GM23338 (cell line): ENCODE measurements at places on chromosomes 1 and 21.

DNA sequence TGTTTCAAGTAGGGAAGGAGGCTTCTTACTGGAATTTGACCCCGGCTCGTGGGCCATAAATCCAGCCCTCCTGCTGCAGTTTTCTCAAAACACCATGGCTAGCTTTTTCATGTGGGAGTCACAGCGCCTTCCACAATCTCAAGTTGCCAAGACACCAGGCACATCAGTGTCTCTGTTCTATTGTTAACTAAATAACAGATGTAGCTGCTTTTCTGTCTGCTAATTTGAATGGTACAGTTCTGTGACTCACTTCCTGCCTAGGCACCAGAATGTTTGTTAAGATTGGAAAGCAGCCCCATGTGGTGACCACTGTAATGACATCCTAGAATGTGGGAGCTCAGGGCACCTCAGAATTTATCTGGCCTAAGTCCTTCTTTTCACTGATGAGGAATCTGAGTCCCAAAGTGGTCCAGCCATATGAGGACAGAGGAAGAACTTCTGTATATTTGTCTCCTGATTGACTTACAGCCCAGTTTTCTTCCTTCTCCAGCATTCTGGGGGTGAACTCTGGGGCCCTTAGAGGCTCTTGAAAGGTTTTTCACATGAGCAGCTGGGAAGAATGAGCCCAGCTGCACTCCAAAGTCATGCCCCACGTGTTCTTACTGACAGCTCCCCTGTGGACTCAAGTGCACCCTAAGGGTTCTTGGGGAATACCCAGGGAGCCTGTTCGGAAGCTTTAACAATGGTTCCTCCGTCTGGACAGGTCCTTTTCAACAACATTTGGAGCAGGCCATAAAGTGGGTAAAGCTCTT lies 27.5 kb downstream of the TRIM45 start:
- peak; percentile 61 for DNase-seq

DNA sequence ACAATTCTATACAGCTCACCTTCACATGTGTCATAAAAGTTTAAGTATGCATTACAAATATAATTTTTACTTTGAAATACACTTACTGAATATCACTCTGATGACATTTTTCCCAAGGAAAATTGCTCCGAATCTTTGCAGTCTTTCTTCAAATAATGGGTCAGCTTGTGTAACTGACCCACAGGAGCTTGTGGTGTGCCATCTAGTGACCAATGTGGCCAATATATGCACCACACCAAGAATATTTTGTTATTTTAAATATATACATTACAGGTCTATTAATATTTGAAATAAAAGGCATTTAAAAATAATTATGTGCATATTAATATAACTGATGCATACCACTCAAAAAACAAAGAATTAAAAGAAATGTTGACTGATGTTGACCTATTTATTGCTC lies 271.4 kb downstream of the TBX15 start:
- peak; percentile 22 for DNase-seq

DNA sequence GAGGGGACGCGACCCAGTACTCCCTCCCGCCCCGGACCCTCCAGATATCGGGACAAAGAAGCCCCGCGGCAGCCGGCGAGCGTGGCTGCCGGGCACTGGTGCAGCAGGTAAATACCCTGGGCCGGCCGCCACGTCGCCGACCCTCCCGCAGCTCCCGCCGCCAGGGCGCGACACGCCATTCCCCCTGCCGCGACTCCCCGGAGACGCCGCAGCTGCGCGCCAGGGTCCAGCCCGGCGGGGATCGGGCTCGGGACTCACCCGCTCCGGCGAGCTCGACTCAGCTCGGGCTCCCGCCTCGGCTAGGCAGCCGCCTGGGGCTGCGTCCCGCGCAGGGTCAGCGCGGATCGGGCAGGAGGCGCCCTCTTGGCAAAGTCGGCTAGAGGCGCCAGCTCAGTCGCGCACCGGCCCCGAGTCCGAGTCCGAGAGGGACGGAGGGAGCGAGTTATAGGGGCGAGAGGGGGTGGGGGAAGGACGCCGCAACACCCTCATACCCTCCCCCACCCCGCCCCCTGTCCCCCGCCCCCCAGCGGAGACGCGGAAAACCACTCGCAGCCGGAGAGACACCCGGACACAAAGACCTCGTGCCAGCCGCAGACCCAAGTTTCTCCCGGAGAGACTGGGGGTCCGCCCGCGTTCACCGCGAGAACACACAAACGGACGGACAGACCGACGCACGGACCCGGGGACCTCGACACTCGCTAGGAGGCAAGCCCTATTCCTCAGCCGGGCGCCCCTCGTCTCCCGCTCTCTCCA lies 985 bp downstream of the SYT6 start:
- peak; percentile 61 for DNase-seq

DNA sequence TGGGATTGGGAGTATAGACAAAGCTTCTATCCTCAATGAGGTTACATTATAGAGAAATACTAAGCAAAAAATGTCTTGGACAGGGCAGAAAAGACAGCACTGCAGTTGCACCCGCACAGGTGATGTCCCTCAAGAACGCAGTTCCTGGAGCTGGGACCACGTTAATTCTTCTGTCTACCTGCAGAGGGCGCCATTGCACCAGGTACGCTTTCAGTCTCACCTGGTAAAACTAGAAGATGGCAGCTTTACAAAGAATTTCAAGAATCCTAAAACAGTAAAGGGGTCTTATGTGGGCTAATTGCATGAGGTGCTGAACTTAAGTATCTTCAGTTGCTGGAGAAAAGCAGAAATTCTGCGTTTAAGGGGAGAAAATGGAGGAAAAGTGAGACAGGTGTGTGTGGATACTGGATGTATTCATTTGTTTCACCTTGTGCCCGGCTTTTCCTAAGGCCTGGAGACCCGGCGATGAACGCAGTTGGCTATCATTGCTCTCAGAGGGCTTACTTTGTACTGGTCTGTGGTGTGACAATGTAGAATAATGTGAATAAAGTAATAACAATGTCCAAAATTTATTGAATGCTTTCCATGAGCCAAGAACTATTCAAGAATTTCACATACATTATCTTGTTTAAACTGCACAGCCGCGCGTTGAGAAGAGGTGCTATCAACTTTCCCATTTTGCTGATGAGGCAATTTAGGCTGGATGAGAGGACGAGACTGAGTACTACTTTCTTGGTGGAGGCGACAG lies 276.3 kb upstream of the GREM2 start:
- peak; percentile 89 for DNase-seq

- DNase-seq: peak; percentile 92
Measured at GRCh38 chr1:226654046-226654667, 84.9 kb downstream of the ITPKB start.

DNA sequence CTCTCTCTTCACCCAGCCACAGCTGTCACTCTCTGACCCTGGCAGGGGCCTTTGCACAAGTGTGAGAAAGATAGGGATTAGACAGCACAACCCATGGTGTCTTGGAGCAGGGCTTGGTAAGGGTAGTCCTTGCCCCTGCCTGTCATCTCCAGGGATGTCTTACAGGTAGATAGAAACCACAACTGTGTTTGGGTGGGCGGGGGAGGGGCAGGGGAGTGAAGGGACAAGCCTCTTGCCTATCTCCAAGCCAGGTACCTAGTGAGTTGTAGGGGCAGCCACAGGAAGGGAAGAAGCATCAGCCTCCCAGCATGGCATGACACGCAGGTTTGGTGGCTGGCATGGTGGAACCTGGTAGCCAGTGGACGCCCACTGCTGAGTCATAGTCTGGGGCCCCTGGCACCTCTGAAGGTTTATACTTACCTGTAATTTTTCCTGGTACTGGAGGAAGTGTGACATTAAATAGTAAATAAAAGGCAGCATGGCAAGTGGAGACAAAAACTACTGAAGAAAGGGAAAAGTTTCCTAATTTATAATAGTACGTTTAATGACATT lies 97.5 kb downstream of the CLEC20A start:
- no peak for DNase-seq

- DNase-seq: no peak
Measured at GRCh38 chr1:167492481-167492910, 25.8 kb downstream of the CD247 start.

GRCh38 chr1:216765346-216766300 lies 42.4 kb upstream of the ESRRG start:
- no peak for DNase-seq

DNA sequence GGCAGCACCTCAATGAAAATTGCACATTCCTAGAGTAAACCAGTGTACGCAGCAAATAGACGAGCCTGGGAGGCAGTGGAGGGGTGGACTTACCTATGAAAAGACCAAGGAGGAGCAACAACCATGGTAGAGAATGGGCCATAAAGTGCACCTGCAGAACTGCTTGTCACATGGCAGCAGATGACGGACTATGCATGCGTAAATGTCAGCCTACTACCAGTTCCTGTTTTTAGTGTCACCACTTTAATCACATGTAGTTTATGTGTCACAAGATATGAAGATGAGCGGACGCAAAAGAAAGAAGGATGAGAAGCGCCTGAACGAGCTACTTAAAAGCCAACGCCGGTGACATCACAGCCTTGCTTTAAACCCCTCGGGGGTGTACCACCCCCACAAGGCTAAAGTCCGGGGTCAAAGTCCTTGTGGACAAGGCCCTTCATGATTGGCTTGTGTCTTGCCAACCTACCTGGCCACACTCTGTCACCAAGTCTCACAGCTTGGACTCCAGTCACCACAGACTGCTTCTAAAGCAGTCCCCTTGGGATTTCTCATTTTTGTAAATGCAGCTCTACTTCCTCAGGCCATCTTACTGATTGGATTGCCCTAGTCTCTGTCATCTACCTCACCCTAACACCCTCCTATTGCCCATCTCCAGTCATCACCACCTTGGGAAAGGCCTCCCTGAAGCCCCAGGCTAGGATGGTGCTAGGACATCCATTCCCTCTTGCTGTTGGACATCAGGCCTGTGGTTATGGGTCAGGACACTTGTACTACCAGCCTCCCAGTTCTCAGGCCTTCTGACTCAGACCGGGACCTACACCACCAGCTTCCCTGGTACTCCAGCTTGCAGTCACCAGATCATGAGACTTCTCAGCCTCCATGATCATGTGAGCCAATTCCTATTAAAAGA lies 6.0 kb upstream of the LY9 start:
- DNase-seq: no peak

GRCh38 chr1:87968197-87968955 lies 639.7 kb downstream of the LMO4 start:
- DNase-seq: peak; percentile 56

- DNase-seq: no peak
Measured at GRCh38 chr21:46052703-46053651, 44.9 kb upstream of the COL6A2 start.

DNA sequence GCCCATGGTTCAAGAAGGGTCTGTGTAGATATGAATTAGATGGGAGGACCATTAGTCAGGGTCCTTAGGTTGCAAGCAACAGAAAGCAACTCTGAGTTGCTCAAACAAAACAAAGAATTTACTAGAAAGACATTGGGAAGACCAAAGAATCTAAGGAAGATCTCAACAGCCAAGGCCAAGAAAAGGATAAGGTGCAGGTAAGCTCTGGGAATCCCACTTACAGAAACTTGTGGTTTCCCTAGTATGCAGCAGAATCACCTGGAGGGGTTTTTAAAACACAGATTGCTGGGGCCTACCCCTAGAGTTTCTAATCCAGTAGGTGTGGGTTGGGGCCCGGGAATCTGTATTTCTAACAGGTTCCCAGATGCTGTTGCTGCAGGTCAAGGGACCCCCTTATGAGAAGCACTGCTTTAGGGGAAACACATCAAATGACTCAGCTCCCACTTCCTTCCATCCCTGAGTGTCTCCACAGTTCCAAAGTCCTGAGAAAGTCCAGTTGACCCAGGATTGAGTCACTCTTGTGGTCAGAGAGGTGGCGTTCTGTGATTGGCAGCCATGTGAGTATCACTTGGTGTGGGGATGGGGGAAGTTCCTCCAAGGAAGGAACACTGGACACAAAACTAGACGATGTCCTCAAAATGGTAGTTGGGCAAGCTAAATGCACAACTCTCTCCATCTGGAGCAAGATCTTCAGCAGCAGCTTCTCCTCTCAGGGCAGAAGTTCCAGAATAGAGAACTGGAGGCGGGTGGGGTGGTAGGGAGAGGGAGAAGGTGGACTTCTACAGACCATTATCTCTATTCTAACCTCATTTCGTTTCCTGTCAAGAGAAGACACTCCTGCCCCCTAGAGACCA lies 24.2 kb upstream of the EYA3 start:
- DNase-seq: no peak

GRCh38 chr1:94725566-94725965 lies 94.6 kb upstream of the SLC44A3 start:
- no peak for DNase-seq
